ENCODE measurements at places on chromosomes 4 and X.

GRCh38 chrX:124344246-124344645 lies 2.1 kb upstream of the SH2D1A start:
- H3K27ac ChIP-seq, result no peak overlapping the region
- H3K27me3 ChIP-seq, result 0 out of 2 replicates have a peak, but pooled peaks cover 3% of the 10 kb centered on the region
- no peaks in the 10 kb centered on the region for H3K36me3 ChIP-seq

GRCh38 chr4:132180020-132180427 lies 969.1 kb upstream of the PCDH10 start:
- H3K4me1 ChIP-seq, result no peaks in the 10 kb centered on the region
- H3K36me3 ChIP-seq, result no peaks in the 10 kb centered on the region
- no peaks in the 10 kb centered on the region for H3K27me3 ChIP-seq
- no peak for DNase-seq
- no peak overlapping the region for H3K27ac ChIP-seq

DNA sequence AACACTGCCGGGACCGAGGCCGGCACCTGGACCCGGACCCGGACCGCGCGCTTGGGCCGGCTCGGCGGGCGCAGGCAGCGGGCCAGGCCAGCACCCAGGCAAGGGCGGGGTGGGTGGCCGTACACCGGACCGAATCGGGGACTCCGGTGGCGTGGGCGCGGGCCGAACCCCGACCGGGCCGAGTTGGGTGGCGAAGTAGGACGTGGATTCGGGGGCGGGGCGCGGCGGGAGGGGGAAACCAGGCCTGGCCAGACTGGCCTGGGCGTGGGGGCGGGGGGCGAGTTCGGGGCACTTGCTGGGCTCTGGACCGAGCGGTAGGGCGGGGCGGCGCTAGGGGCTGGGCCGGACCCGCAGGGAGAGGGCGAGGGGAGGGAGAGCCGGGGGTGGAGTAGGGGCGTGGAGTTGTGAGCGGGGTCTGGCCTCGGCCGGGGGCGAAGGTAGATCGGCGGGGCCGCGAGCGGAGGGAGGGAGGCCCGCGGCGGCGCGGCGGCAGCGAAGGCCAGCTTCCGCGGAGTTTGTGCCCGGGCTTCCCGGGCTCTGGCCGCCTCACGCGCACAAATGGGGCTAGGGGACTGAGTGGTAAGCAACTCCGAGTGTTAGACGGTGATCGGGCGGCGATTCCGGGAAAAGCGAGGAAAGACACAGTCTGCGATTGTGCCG lies 1.8 kb upstream of the BCORL1 start:
- no peak overlapping the region for H3K4me3 ChIP-seq
- peak; percentile 7 for DNase-seq
- H3K4me1 ChIP-seq, result no peaks in the 10 kb centered on the region
- H3K27ac ChIP-seq, result no peak overlapping the region
- no peaks in the 10 kb centered on the region for H3K36me3 ChIP-seq

- H3K36me3 ChIP-seq, result no peaks in the 10 kb centered on the region
- H3K4me1 ChIP-seq, result peaks cover 31% of the 10 kb centered on the region
- no peak for DNase-seq
- no peak overlapping the region for H3K4me3 ChIP-seq
Measured at GRCh38 chrX:34886011-34886410, 56.6 kb upstream of the FAM47B start.
